ENCODE measurements at places on chromosomes 1 and 21.

GRCh38 chr1:242225767-242226573, 227.1 kb upstream of the MAP1LC3C start:
- no peak for DNase-seq

DNA sequence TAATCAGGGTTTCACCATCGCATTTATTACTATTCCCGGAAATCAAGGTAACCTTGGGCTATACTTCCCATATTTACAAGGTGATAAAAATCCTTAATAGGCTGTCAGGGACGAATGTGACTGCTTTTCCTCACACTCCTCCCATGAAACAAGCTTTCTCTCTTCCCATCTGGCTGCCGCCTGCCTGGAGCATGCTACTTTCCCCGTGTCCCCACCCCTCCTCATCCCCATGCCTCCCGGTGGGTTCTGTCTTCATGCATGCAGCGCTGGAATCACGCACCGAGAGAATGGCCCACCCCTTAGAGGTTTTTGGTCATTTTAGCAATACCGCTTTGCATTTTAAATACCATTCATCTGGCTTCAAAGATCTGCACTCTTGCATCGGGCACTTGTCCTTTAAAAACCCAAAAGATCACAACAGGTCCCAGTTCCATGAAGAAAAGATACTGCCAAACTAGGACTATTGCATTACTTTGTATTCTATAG, 339.1 kb downstream of the NTNG1 start:
- DNase-seq = no peak

DNA sequence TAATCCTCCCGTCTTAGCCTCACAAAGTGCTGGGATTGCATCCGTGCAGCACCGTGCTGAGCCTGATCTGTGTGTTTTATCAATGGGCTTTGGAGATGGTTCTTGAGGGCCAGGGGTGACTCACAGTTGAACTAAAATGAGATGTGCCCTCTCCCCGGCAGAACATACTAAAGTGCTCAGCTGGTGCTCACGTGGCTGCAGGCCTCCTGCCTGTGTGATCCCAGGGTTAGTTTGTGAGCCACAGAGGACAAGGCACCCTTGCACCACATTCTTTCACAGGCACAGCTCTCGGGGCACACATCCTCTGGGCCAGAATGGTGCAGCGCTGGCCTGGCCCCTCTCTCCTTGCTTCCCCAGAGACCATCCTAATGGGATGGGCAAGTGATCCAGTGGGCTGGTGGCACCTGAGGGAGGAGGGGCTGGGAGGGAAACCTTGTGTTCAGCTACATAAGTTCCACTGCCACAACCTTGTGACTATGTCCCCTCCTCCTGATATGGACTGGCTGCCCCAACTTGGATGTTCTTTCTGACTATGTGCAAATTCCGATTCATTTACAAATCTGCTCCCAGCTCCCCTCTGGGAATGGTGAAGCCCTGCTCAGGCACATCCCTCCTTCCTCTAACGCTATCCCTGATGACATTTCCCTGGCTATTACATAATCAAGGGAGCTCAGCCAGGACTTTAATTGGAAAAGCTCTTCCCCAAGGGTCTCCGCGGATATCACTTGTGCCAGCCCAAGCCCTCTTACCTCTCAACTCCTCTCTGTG, 197.0 kb upstream of the EDN2 start:
- no peak for DNase-seq

DNA sequence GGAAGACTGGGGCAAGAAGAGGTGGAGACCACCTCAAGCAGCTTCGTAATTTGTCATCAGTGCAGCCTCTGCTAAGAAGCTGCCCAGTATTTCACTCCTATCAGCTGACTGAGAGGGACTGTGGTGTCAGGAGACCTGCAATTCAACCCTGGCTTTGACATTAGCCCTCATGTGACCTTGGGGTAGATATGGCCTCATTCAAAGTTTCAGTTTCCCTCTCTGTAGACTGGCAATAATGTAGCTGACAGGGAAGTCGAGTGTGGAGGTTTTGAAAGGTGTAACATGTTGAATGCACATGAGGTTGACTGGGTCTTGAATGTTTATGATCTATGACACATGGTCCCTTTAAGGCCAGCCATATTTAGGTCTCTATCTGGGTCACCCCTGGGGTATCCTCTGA, 2.2 kb upstream of the SPRR4 start:
- DNase-seq = no peak

DNA sequence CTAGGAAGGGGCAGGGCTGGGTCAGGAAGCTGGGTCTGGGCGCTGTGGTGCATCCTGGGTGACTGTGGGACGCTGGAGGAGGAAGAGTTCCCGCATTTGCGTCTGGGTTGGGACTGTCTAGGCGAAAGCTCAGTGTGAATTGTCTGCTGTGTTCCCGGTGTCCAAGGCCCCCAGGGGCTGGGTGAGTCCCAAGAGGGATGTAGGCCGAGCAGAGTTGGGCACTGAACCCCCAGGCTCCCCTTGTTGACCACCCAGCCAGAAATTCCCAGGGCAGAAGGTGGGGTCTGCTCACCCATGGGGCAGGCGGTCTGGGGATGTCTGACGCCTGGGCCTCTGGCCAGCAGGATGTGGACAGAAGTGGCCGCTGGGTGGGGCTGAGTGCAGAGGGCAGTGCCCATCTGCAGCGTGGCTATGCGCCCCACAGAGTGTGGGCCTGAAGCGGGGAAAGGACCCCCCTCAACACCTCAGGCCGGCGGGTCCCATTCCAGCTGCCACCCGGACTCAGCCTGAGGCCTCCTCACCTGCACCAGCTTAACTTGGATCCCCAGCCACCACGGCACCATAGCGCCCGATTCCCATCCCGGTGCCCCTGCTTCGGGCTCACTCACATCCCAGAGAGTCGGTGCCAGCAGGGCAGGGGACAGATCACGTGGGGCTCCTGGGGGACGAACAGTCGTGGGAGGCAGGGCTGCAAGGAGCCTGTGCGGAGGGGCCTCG, 37.0 kb upstream of the POFUT2 start:
- DNase-seq = no peak

GRCh38 chr1:205214756-205215155, 3.3 kb upstream of the DSTYK start:
- DNase-seq = no peak

GRCh38 chr1:65362545-65362944, 53.2 kb downstream of the DNAJC6 start:
- no peak for DNase-seq

GRCh38 chr1:33599516-33600115, 127.2 kb downstream of the ZSCAN20 start:
- DNase-seq = no peak

- DNase-seq = no peak
These were observed 22.8 kb downstream of the OR10R2 start for GRCh38 chr1:158494796-158495195.

GRCh38 chr1:13996334-13996733, 296.3 kb downstream of the PRDM2 start:
- DNase-seq = no peak

DNA sequence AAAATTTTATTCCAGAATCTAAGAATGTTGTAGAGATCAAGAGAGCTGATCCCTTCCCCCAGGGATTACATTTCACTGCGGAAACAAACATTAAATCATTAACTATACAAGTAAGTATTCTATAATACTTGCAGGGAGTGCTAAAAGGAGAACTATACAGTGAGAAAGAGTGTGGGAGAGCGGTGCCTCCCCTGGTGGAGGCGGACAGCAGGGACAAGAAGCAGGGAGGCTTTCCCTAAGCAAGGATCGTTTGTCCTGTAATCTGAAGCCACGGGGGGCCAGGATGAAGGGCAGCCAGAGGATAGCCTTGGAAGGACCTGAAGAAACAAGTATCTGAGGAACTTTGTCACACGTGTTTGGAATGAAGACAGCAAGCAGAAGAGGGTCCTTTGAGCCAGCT, 40.1 kb downstream of the SLC9C2 start:
- DNase-seq = no peak

GRCh38 chr1:61552630-61553305, 172.2 kb downstream of the TM2D1 start:
- no peak for DNase-seq

- DNase-seq = no peak
These were observed 203.2 kb upstream of the SGIP1 start for GRCh38 chr1:66330722-66331141.

- no peak for DNase-seq
These were observed 81.7 kb upstream of the ADAM30 start for GRCh38 chr1:119978018-119978505.

DNA sequence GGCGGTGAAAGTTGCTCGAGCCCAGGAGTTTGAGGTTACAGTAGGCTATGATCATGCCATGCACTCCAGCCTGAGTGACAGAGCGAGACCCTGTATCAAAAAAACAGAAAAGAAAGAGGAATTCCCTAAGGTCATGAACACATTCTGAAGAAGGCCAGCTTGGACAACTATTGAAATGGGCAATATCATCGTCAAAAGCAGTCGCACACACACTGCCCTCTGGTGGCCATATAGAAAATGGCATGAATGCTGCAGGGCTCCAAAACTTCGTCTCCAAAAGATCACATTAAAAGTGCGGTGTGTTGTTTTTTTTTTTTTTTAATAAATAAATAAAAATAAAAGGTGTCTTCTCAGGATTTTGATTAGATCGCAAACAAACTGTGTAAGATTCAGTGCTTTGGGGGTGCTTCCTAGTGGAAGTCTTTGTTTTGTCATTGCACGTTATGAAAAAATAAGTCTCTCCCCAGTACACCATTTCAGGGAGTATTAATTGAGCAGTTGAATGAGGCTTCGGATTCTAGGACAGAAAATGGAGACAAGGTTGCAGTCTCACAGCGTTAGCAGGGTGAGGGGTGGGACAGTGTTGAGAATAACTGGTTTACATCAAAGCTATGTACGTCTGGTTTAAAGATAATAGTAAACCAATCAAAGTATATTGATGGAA, 87.5 kb upstream of the FMN2 start:
- no peak for DNase-seq

DNA sequence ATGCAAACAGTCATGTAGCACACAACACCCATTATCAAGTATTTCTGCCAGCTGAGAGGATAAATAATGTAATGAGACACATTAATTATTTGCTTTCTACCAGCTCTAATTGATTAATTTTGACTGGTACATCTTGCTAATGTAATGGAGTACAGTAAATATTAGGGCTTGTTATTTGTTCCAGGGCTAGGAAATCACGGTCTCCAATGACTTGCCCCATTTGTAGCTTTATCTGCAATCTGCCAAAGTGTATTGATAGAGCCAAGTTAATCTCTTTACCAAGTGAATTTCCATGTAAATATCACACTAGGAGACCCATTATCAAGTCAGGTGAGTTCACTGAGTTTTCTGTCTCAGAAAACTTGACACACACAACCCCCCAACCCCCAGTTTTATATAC, 55.1 kb downstream of the RGS13 start:
- DNase-seq = no peak

DNA sequence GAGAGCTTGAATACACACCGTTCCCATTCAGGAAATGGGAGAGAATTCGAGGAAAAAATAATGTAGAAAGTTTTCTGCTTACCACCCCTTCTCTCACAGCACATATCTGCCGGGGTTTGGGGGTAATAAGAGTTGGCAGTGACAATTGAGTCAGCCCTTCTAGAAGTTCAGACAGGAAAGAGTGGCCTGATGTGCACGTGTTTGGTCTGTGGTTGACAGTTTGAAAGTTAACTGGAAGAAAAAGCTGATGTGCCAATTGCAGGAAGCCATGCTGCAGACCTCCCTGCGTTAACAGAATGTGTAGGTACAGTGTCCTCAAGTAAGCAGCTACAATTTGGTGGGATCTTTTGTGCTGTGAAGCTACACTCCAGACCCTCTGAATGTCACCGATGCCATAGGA, 50.9 kb downstream of the DHX9 start:
- DNase-seq = no peak

DNA sequence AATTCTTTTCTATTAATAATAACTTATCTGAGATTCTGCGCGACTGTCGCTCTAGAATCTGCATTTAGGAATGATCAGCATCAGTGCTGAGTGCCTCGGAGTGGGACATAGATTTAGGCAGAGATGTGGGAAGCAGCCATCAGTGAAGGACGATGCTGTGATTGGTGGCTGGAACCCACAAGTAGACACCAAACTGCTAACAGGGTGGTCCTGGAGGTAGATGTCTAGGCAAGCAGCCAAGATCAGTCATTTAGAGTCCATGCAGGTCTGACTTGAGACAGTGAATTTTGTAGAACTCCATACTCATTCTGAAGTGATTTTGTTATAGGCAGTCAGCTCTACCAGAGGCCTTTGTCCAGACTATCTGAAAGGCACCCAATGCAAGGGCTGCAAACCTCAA, 51.8 kb upstream of the LYST start:
- no peak for DNase-seq

DNA sequence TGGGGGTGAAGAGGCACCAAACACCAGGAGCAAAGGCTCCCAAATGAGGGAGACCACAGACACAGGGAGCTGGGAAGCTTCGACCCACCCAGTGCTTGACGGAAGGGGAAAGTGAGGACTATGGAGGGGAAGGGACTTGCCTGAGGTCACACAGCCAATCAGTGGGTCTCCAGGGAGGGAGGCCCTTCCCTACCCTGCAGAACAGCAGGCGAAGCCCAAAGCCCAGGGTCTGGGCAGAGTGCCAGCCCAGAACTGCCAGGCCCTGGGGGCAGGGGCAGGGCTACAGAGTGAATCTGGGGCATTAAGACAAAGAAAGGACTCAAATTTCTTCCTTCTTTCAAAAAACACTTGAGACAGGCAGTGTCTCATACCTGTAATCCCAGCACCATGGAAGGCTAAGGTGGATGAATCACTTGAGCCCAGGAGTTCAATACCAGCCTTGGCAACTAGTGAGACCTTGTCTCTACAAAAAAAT, 45.5 kb upstream of the ECE1 start:
- no peak for DNase-seq

GRCh38 chr1:182330303-182330702, 61.3 kb downstream of the GLUL start:
- DNase-seq = no peak

DNA sequence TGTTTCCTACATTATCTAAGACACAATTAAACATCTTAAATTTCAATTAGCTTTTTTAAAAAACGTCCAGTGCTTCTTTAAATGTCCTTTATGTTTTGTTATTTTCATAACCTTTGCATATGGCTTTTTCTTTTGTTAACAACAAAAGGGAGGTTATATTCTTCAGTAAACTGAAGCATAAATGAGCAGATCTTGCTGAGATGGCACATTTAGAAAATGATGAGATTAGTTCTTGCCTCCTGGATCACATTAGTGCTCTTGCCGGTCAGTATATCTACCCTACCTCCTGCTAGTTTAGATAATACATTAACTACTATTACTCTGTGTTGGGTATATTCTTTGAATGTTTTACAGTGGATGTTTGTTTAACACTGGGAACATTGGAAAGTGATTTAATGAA, 126.1 kb downstream of the DISP1 start:
- DNase-seq = no peak
